ENCODE measurements at places on chromosomes 16 and 17. TPM values are rescaled to one million over a fixed set of nuclear protein-coding genes. Genes with fewer than 3 reads are reported as not detected.

GAST gene
- total RNA-seq = not detected

CAVIN1 gene
- 988 TPM for total RNA-seq

FOXF1 gene
- not detected for total RNA-seq

GLP2R gene
- total RNA-seq = not detected

TMEM235 gene
- not detected for total RNA-seq

C16orf46 gene
- 2.2 TPM for total RNA-seq

KRT39 gene
- 0.36 TPM for total RNA-seq

PDIA2 gene
- total RNA-seq = not detected

NXPH3 gene
- 1.8 TPM for total RNA-seq

TEKT5 gene
- total RNA-seq = 0.29 TPM

Data from osteoblast (primary cell).